HFFc6 (cell line): ENCODE measurements at places on chromosomes 16 and 17. TPM values are rescaled to one million over a fixed set of nuclear protein-coding genes. Genes with fewer than 3 reads are reported as not detected.

Gene CA10
- not detected in 3 replicates for total RNA-seq

Gene AGRP
- total RNA-seq = not detected in 3 replicates

Gene TCAP
- 0.13 to 0.34 TPM (median 0.29 TPM) in 3 replicates for total RNA-seq

Gene AKTIP
- 19.4 to 20.9 TPM (median 19.8 TPM) in 3 replicates for total RNA-seq

Gene SMURF2
- 92.4 to 213 TPM (median 139 TPM) in 3 replicates for total RNA-seq

Gene PRSS8
- not detected in 3 replicates for total RNA-seq

Gene FOXF1
- total RNA-seq = 12.5 to 17.3 TPM (median 15.1 TPM) in 3 replicates

Gene MSLN
- 0.11 to 0.39 TPM (median 0.16 TPM) in 3 replicates for total RNA-seq

Gene FN3KRP
- total RNA-seq = 26.6 and 36.3 TPM in 2 replicates

DNA sequence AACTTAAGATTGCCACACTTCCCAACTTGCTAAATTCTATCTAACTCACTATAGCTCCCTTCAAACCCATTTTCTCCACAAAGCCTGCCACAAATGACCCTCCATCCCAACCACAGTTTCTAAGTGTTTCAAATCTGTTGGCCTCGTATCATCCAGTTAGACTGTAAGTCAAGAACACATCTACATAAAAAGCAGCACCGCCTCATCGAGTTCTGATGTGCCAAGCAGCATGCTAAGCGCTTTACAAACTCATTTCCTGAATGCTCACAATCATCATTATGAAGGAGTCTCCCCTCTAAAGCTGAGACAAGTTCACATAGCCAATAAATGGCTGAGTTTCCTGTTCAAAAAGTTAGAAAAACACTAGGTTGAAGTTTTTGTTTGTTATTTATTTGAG lies 9.2 kb upstream of the ANKFY1 start:
- no peak for DNase-seq

DNA sequence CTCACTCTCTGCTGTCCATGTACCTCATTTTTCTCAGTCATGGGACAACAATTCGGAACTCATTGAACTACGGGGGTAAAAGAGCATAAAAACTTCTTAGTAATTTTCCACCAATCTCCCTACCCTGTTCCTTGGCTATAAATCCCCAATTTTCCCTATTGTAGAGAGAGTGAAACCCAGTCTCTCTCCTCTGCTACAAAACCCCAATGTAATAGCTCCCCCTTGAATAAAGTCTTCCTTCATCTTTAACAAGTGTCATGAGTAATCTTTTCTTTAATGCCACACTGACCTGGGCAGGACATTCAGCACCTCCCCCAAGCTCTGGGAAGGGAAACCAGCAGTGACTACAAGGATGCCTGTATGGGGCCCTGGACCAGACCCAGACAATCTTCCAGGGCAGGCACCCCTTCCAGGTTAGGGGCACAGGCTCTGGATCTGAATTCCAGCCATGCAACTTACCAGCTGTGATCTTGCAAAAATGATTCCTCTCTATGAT lies 10.2 kb upstream of the EIF1 start:
- no peak for DNase-seq

GRCh38 chr16:58243528-58244004 lies 45.7 kb upstream of the CSNK2A2 start:
- no peak for DNase-seq

DNA sequence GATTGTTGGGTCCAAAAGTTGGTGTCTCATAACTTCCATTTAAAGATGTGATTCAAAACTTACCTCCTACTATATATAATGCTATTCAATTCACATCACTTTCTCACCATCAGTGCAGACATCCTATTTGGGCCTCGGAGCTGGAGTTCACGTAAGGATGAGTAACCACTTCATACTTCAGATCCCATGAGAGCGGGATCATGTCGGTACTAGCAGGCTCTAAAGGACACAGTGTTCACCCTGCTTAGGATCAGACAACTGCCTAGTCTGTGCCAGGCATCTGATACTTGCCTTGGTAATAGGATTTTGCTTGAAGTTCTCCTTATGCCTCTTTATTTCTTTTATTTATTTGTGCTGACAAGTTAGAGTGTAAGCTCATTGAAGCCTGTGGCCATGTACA lies 39.5 kb downstream of the RBFOX1 start:
- no peak for DNase-seq

GRCh38 chr16:58417600-58417999 lies 25.3 kb downstream of the GINS3 start:
- DNase-seq = no peak

DNA sequence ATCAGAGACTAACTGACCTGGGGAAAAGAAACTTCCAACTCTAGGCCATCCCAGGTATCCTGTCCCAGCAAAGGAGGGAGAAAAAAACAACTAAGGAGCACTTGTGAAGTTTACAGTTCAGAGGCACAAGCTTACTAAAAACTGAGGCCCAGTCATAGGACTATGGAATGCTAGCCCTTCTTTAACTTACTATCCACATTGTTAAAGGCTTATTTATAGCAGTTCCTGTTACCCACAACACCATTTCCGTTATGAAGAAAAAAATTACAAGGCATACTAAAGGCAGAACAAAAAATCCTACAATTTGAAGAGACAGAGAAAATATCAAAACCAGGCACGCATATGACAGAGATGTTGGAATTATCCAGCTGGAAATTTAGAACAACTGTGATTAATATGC lies 159.1 kb downstream of the CDH11 start:
- DNase-seq = peak; percentile 8

DNA sequence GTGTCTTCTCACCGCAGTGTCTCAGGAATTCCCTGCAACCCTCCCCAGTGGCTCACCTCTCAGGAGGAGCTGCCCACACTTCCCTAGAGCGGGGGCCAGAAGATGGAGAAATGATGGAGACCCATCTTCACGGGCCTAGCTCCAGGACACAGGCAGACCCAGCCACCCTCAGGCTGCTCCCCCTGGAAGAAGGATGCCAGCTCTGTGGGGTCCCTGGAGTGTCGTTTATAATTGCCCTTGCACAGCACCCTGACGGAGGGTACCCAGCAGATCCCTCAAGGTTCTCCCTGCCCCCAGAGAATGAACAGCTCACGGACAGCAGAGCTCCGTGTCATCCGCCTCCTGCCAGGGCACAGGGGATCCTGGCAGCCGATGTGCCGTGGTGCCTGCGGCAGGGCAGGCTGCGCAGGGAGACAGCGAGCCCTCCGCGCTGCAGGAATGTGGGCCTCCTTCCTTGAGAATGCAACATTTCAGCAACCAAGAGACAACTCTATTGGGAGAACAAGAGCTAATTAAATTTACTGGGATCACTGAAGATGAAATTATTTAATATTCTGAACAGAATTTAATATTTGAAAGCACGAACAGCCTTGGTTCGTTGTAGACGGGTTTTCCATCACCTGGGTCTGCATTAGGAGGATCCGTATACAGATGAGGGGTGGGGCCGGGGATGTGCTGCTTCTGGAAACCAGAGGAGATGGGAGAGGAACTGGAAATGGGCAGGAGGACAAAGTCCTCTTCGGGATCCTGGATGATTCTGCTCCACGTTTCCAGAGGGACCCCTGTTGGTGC lies 21.0 kb upstream of the RBFOX3 start:
- no peak for DNase-seq

DNA sequence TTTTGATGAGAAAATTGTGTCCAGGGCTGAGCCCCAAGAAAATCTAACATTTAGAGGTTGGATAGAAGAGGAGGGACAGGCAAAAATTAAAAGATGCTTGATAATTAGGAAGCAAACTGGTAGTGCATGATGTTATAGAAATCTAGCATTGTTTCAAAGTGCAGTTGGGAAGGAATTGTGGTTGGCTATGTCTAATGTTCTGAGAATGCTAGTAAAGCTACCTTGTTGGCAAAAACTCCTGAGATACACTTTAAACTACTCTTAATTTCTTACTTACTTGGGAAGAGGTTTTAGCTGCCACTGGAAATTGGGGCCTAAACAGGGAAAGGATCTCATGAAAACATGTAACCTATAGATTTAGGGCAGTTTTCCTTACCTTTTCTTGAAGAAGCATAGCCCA lies 48.3 kb downstream of the MAP2K4 start:
- DNase-seq = no peak

DNA sequence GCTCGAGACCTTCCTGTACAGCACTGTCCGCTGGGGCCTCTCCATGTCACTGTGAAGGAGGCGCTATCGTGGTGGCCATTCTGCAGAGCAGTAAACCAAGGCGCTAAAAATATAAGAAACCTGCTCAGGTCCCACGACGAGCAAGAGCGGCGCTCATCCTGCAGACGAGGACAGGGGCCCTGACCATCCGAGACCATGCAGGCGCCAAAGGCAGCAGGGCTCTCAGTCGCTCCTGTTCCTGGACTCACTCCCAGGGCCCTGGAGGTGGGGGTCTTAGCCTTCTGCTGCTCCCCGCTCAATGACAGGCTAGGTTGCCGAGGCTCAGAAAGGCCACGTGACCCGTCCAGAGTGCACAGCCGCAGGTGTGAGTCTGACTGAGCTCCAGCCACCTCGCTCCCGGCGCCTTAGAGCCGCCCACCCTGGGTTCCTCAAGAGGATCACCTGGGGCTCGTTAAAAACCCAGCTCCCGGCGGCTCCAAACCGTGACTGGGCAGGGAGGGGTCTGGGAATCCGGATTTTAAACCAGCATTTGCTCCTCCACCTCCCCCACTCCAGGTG lies 509 bp upstream of the ATP2C2 start:
- DNase-seq = no peak

DNA sequence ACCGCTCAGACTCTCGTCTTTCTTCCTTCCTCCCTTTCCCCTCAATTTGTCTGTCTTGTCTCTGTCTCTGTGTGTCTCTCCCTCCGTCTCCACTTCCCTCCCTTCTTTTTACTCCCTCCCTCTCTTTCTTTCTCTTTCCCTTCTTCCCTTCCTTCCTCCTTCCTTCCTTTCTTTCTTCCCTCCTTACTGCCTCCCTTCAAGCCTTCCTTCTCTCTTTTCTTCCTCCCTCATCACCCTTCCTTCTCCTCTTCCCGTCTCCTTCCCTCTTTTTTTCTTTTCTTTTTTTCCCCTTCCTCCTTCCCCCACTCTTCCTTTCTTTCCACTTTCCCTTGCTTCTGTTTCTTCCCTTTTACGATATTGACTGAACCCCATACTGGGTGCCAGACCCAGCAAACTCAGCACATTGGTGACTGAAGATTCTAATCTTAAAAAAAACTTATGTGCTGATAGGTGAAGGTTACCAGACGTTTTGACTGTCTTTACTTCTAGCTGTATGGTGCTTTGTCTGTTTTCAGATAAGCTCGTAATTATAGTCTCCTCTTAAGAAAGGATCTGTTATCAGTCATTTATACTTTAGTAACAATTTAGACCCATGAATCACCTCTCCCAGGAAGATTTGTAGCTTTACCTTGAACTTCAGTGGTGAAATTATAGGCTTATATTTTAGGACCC lies 481 bp upstream of the BRD7 start:
- DNase-seq = no peak

DNA sequence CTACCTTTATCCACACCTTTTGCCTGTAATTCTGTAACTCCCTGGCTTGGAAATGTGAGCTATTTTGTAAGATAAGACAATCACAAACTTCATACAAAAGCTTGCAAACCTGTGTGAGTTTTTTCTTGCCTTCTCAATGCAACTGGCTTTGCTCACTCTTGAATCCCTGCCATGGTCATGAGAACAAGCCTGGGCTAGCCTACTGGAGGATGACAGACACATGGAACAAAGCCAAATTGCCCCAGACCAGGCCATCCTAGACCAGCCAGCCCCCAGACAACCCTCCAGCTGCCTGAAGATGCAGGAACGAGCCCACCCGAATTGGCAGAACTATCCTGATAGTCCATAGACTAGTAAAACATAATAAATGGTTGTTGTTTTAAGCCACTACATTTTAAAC lies 466.6 kb upstream of the ERCC4 start:
- DNase-seq = no peak

DNA sequence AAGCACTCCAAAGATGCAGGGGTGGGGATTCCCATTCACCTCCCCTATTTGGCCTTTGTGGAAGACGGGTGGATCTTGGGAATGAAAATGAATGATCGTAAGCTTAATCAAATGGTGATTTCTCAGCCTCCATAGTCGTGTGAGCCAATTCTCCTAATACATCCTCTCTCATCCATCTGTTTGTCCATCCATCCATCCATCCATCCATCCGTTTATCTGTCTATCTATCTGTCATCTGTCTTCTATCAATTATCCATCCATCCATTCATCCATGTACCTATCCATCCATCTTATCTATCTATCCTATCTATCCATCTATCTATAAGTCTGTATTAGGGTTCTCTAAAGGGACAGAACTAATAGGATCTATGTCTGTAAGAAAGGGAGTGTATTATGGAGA lies 7.8 kb downstream of the RNF213 start:
- no peak for DNase-seq

DNA sequence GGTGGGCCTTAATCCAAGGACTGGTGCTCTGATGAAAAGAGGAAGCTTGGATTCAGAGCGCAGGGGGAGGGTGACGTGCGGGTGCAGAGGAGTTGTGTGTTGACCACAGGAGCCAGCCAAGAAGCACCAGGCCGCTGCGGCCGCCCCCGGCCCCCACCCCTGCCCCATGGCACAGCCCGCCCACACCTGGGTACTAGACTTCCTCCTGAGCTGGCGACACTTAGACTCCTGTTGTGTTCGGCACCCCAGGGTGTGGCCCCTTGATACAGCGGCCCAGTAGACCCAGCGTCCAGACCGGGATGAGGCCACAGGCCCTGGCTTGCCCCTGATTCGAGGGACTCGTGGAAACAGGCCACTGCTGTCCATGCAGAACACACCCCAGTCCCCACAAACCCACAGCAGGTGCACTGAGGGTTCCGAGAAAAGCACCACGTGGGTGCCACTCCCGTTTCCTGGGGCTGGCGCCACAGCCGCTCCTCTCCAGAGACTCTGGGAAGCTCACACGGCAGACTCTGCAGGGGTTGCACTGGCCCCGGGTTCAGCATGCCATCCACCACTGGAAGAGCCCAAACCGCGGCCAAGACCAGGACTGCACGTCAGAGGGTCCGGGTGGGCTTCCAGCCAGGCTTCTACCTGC lies 5.7 kb upstream of the SNAI3 start:
- no peak for DNase-seq

DNA sequence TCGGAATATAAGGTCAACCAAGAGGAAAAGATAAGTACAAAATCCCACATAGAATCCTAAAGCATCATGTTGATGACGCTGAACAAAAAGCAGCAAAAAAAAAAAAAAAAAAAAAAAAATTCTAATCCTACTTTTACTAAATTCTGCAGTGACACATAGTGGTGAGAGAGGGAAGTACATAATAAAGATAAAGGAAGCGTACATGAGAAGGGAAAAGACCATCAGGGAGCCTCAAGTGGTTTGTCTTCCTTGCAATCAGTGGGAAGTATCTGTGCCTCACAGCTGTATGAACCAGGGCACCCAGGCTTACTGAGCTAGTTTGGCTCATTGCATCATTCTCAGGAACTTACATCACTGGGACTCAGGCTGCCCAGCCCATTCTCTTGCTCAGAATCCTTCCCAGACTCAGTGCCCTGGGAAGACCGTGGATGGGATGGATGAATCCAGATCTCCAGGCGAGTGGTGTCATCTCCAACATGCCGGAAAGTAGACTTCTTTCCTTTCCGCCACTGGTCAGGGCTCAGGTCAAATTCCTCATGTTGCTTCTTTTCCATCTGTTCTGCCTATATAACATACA lies 21.2 kb downstream of the SMG6 start:
- peak; percentile 78 for DNase-seq
